ENCODE measurements at places on chromosomes 7 and 10.

GRCh38 chr7:112082306-112082705 lies 123.9 kb downstream of the DOCK4 start:
- peaks cover 16% of the 10 kb centered on the region for H3K27me3 ChIP-seq
- DNase-seq, result no peak
- H3K4me3 ChIP-seq, result no peak overlapping the region
- no peak overlapping the region for H3K27ac ChIP-seq
- H3K36me3 ChIP-seq, result peaks cover 6% of the 10 kb centered on the region
- H3K4me1 ChIP-seq, result peaks cover 4% of the 10 kb centered on the region

GRCh38 chr7:140230516-140230860 lies 53.7 kb upstream of the KDM7A start:
- peaks cover 31% of the 10 kb centered on the region for H3K4me1 ChIP-seq
- peak; percentile 76 for DNase-seq
- H3K27ac ChIP-seq, result peak overlapping the region; percentile 100
- no peaks in the 10 kb centered on the region for H3K27me3 ChIP-seq
- peaks cover 29% of the 10 kb centered on the region for H3K36me3 ChIP-seq
- H3K4me3 ChIP-seq, result peak overlapping the region; percentile 92

DNA sequence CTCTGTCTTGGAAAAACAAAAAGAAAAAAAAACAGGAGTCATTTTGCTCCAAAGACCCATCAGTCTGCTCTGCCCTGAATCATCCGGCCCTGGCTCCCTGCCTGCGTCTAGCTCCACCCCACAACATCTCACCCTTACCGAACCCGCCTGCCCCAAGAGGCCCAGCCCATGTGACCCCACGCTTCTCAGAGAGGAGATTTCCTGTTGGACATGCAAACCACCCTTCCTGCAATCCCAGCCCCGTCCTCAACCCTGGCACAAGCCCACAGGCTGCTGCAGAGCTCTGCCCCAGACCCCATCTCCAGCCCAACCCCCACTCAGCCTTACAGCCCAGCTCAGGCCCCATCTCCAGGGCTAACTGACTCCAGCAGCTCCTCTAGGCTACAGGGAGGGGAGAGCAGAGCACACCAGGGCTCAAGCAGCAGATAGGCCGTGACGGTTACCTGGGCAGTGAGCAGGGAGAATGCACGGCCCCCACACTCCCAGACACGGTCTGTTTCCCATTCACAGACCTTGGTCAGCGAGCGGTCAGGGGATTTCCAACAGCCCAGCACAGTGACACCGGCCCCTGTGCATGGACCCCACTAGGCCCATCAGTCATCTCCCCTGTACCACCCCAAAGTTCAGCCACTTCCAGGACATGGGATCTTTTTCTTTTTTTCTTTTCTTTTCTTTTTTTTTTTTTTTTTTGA lies 69.9 kb upstream of the GTF2I start:
- no peak for DNase-seq
- no peak overlapping the region for H3K27ac ChIP-seq
- H3K4me3 ChIP-seq, result no peak overlapping the region
- H3K27me3 ChIP-seq, result no peaks in the 10 kb centered on the region

DNA sequence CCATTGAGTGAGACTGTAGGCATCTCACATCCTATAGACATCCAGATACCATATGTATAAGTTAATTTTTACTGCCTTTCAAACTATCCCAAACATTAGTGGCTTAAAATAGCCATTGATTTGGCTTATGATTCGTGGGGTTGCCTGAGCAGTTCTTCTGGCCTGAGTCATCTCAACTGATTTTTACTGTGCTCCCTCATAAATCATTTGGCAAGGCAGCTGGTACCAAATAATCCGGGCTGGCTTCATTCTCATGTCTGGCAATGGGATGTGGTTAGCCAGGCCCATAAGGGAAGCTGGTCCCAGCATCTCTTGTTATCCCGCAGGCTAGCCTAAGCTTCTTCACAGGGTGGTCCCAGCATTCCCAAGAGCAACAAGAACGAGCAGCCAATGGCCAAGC lies 6.7 kb upstream of the LRGUK start:
- no peak overlapping the region for H3K27ac ChIP-seq
- no peak for DNase-seq
- H3K4me3 ChIP-seq, result no peak overlapping the region
- H3K36me3 ChIP-seq, result no peaks in the 10 kb centered on the region
- H3K27me3 ChIP-seq, result no peaks in the 10 kb centered on the region

DNA sequence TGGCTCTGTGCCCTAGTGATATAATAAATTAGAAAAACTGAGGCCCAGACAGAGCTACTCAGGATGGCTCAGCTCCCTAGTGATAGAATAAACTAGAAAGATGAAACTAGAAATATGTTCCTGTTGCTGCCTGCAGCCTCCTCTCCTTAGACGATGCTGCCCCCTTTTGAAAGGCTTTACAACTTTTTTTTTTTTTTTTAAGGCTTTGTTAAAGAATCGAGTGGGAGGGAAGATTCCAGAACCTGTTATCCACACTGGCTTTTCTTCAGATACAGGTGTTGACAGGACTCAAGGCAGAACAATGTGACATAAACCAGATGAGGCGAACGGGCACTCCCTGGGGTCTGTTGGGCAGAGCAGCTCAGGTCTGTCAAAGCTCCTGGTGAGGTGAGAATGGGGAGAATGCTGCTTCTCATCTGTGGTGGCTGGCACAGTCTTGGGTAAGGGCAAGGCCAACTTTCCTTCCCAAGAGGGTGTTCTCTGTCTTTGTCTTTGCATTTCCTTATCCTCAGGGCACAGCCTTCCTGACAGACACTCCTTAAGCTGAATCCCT lies 175.1 kb downstream of the COBL start:
- H3K4me1 ChIP-seq, result peaks cover 2% of the 10 kb centered on the region
- H3K27me3 ChIP-seq, result peaks cover 19% of the 10 kb centered on the region
- H3K4me3 ChIP-seq, result no peak overlapping the region
- no peaks in the 10 kb centered on the region for H3K36me3 ChIP-seq
- DNase-seq, result no peak

- peaks cover 4% of the 10 kb centered on the region for H3K4me1 ChIP-seq
- H3K27ac ChIP-seq, result no peak overlapping the region
- H3K36me3 ChIP-seq, result no peaks in the 10 kb centered on the region
- no peak for DNase-seq
Observed at GRCh38 chr10:61975391-61975932, 74.0 kb downstream of the ARID5B start.

- no peaks in the 10 kb centered on the region for H3K4me1 ChIP-seq
- H3K27me3 ChIP-seq, result peaks cover 6% of the 10 kb centered on the region
- no peak for DNase-seq
- no peaks in the 10 kb centered on the region for H3K36me3 ChIP-seq
- no peak overlapping the region for H3K27ac ChIP-seq
- H3K4me3 ChIP-seq, result no peak overlapping the region
Observed at GRCh38 chr10:86105640-86106039, 261.0 kb downstream of the GRID1 start.

- no peak for DNase-seq
- peaks cover 8% of the 10 kb centered on the region for H3K36me3 ChIP-seq
- H3K27me3 ChIP-seq, result peaks cover 26% of the 10 kb centered on the region
- H3K4me1 ChIP-seq, result peaks cover 24% of the 10 kb centered on the region
- H3K4me3 ChIP-seq, result peak overlapping the region; percentile 65
Observed at GRCh38 chr10:17443707-17444387, 10.5 kb downstream of the ST8SIA6 start.

DNA sequence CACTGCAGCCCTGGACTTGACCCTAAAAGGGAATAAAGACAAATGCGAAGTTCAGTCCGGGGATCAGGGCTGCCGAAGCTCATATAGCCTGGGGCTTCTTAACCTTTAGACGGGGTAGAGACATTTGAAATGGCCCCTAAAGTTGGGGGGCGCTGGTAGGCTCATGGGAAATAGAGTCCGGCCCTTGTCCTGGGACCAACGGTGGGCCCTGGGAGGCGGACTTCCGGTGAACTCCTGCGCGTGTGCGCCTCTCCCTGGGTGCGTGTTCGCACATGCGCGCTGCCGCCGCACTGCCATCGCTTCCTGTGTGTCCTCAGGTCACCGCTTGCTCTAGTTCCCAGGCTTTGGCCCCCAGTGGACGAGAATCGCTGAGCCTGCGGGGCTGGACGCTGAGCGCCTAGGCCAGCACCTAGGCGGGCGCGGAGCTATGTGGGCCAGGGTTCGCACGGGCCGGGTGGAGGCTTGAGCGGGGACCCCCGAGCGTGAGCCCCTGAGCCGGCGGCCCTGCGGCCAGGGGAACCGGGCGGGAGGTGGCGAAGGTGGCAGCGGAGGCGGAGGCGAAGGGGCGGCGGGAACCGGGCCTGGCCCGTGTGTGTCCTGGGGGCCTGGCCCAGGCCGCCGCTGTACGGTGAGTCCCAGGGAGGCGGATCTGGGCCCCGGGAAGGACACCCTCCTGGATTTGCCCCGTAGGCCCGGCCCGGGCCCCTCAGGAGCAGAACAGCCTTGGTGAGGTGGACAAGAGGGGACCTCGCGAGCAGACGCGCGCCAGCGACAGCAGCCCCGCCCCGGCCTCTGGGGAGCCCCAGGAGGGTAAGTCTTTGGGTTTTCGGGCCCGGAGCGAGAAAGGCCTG lies 23.0 kb upstream of the ZNF12 start:
- H3K4me3 ChIP-seq, result peak overlapping the region; percentile 88
- peaks cover 17% of the 10 kb centered on the region for H3K4me1 ChIP-seq
- H3K27me3 ChIP-seq, result no peaks in the 10 kb centered on the region
- peak overlapping the region; percentile 87 for H3K27ac ChIP-seq
- peaks cover 26% of the 10 kb centered on the region for H3K36me3 ChIP-seq
- peak; percentile 65 for DNase-seq

GRCh38 chr10:74133923-74134820 lies 16.5 kb downstream of the AP3M1 start:
- no peak for DNase-seq
- peaks cover 3% of the 10 kb centered on the region for H3K4me1 ChIP-seq
- H3K27ac ChIP-seq, result no peak overlapping the region
- H3K4me3 ChIP-seq, result no peak overlapping the region

- peak overlapping the region; percentile 47 for H3K27ac ChIP-seq
- H3K4me3 ChIP-seq, result peak overlapping the region; percentile 68
- DNase-seq, result no peak
- no peaks in the 10 kb centered on the region for H3K27me3 ChIP-seq
- peaks cover 30% of the 10 kb centered on the region for H3K4me1 ChIP-seq
- H3K36me3 ChIP-seq, result no peaks in the 10 kb centered on the region
Observed at GRCh38 chr10:12588091-12588860, 238.9 kb downstream of the CAMK1D start.

GRCh38 chr10:12073526-12073925 lies 4.8 kb downstream of the DHTKD1 start:
- DNase-seq, result no peak
- no peak overlapping the region for H3K4me3 ChIP-seq
- H3K4me1 ChIP-seq, result peaks cover 12% of the 10 kb centered on the region
- H3K27me3 ChIP-seq, result no peaks in the 10 kb centered on the region

DNA sequence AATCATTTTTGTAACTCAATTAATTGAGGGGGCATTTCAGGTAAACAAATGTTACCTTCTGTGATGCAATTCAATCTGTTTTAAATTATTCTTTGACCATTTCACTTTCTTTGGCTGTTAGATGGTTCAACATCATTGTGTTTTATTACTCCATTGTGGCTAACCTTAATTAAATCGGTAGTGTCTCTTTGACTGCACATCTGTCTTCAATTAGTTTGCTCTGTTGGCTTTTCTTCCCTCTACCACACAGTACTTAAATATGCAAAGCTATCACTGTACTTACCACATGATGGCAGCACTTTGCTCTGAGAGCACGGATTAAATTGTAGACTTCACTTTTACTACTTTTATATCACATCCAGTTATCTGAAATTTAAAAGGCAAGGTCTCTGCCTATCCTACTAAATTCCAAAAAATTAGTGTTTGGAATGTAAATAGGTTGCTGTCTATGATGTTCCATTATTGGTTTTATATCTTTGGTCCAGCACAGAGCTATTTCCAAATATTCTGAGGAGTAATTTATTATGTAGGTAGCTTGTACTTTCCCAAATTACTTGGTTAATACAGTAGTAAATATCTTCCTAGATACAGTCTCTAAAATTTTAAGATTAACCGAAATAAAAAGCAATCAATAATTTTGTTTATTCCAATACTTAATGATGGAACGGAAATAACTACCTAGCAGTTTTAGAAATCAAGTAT lies 352.0 kb downstream of the PCLO start:
- no peak for DNase-seq
- no peak overlapping the region for H3K4me3 ChIP-seq
- no peaks in the 10 kb centered on the region for H3K4me1 ChIP-seq

DNA sequence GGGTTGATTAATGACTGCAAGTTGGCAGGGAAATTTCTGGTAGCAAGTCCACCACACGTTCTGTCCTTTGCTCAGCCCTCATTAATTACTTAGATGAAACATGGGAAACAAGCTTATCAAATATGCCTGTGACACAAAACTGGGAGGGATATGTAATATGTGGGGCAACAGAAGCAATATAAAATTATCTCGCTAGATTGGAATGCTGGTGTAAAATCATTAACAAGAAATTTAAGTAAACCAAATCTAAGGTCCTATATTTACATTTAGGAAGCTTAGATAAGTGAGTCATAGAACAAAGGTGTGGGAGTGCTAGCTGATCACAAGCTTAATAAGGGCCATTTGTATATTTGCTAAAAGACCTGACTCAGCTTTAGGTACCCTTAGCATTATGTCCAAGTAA lies 23.5 kb downstream of the TRPV5 start:
- peaks cover 69% of the 10 kb centered on the region for H3K27me3 ChIP-seq
- DNase-seq, result no peak
- no peak overlapping the region for H3K27ac ChIP-seq
- H3K4me3 ChIP-seq, result no peak overlapping the region
- no peaks in the 10 kb centered on the region for H3K4me1 ChIP-seq

GRCh38 chr7:44962483-44963251 lies 16.1 kb downstream of the MYO1G start:
- DNase-seq, result no peak
- H3K4me3 ChIP-seq, result no peak overlapping the region
- peaks cover 22% of the 10 kb centered on the region for H3K4me1 ChIP-seq
- H3K27me3 ChIP-seq, result no peaks in the 10 kb centered on the region
- H3K36me3 ChIP-seq, result peaks cover 57% of the 10 kb centered on the region
- peak overlapping the region; percentile 82 for H3K27ac ChIP-seq

GRCh38 chr10:133260895-133261725 lies 15.6 kb downstream of the ADAM8 start:
- peak; percentile 60 for DNase-seq
- no peaks in the 10 kb centered on the region for H3K27me3 ChIP-seq
- H3K36me3 ChIP-seq, result peaks cover 46% of the 10 kb centered on the region
- peaks cover 57% of the 10 kb centered on the region for H3K4me1 ChIP-seq

- DNase-seq, result no peak
- no peak overlapping the region for H3K27ac ChIP-seq
- H3K27me3 ChIP-seq, result peaks cover 6% of the 10 kb centered on the region
- no peak overlapping the region for H3K4me3 ChIP-seq
Observed at GRCh38 chr7:115292381-115292780, 370.5 kb downstream of the MDFIC start.

GRCh38 chr7:56127241-56127975 lies 11.2 kb upstream of the NUPR2 start:
- H3K4me3 ChIP-seq, result no peak overlapping the region
- DNase-seq, result no peak
- no peaks in the 10 kb centered on the region for H3K4me1 ChIP-seq

Measured in effector memory CD8-positive, alpha-beta T cell (primary cell).